Stimulated activated memory B cell treated with anti-CD40 and anti-IgM and Interleukin-4, amounts not matched to agents 10 μg/mL and 1 μg/mL and 100 μg/mL, for 72 hours (primary cell): ENCODE measurements at places on chromosomes 13 and 19.

DNA sequence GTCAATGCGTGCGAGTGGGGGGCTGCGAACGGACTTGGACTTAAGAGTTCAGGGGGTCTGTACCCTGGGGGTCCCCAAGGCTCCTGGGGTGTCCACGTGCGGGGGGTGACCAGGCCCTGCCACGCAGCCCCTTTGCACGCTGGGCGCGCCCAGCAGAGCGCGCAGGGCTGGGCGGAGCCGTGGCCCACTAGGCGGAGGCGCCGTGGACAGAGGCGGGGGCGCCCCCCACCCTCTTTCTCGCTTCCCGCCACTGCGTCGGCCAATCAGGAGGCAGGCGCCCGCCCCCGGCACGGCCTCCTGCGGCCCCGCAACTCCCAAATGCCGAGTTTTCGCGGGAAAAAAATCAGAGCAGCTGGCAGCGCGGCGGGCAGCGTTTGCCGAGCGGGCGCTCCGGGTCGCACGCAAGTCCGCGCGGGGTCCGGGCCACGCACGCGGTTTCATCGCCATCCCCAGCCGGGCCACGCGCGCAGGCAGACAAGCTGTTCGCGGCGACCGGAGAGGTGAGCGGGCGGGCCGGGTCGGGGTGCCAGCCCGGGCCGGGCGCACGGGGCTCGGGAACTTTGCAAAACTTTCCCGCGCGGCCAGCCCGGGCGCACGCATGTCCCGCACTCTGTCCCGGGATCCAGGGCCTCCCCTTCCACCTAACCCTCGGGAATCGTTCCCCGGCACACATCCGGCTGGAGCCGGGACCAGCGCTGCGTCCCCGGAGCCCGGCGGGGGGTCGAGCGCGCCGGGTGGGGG is at the start of gene UHRF1:
Gene UHRF1 (plus strand): TSS at position 346 of the 741 bp plus-strand sequence. CDS start 1,385 bp downstream, outside the sequence.
- ATAC-seq = peak; percentile 34

DNA sequence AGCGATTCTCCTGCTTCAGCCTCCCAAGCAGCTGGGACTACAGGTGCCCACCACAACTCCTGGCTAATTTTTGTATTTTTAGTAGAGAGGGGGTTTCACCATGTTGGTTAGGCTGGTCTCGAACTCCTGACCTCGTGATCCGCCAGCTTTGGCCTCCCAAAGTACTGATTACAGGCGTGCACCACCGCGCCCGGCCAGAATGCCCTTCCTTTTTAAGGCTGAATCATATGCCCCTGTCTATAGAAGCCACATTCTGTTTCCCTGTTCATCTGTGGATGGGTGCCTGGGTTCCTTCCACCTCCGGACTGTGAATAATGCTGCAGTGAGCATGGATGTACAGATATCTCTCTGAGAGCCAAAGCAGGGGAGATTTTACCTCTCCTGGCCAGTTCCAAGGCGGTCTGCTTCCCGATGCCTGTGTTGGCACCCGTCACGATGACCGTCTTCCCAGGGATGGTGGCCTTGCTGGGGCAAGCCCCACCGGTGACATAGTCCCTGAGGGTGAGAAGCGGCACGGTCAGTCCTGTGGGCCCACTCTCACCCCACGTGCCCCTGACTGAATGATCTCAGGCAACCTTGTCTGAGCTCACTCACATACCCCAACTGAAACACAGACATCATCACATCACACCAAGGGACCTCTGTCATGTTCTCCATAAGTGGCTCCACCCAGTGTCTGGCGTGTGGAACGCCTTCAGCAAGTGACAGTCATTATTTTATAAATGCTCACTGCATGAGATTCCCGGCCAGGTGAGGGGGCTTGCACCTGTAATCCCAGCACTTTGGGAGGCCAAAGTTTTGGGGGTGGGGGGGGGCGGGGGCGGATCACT is 4.0 kb downstream of the RDH13 start:
- no peak for ATAC-seq

- ATAC-seq = no peak
Measured at GRCh38 chr13:69872321-69873047, 235.1 kb upstream of the ATXN8OS start.

DNA sequence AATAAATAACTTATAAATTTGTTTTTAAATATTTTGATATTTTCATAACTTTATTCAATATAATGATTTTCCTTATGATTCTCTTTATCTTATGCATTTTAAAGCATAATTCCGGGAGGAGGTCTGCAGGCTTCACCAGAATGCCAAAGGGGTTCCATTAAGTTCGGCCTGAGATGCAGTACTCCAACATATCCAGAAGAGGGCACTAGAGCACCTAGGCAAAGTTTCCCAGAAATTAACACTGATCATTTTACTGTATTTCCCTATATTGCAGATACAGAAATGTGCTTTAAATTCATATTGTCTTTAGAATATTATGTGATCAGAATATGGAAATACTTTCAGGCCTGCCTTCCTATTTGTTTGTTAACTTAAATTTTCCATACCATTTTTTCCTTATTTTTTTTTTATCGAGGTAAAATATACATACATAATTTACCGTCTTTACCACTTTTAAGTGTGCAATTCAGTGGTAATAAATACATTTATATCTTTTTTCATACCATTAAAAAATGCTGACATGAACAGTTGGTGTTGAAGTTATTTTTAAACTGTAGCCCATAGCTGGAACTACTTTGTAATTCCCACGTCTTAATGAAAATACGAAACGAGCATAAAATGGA is 58.9 kb upstream of the TM9SF2 start:
- no peak for ATAC-seq

DNA sequence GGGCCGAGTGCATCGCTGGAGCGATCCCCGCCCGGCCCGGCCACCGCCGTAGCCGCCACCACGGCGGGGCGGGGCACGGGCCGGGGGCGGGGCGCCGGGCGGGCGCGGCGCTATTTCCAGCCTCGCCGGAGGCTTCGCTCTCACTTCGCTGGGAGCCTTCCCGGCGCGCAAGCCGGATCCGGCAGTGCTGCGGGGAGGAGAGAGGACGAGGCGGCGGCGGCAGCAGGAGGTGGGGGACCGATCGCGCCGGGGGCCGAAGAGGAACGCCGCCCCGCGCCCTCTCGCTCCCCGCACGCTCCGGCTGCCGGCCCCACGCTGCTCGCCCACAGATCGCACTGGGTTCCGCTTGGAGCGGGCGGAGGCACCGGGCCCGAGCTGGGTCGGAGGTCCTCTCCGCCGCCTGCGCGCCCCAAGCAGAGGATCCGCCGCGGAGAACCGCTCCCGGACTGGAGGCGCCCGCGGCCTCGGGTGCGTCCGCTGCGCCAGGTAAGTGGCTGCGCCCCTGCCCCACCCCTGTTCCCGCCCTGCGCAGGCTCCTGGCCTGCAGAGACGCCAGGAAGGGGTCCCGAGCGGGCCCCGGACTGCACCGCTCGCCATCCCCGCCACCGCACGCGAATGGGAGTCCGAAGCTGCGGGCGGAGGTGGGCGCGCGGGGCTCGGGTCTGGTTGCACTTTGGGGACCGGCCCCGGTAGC is at the start of gene CHST8:
Gene CHST8 (plus strand): TSS at position 143 of the 694 bp plus-strand sequence. CDS start 67,309 bp downstream, outside the sequence.
- ATAC-seq = no peak

DNA sequence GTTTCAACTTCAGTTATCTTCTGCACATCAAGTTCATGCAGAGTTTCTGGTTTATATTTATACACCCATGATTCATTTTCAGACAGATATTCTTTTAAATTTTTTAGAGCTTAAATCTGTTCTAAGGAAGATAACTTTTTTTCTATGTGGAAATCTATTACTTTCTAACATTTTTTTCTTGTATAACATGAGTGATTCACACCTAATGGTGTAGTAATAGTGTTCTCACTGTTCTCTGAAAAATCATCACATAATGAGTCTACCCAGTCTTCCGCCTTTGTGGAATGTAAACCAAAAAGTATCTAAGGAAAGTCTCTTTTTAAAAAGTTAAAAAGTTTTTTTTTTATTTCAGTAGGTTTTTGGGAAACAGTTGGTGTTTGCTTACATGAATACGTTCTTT is 70.8 kb downstream of the FNDC3A start:
- no peak for ATAC-seq
